IMR-90 (cell line): ENCODE measurements at places on chromosomes 7 and 10.

DNA sequence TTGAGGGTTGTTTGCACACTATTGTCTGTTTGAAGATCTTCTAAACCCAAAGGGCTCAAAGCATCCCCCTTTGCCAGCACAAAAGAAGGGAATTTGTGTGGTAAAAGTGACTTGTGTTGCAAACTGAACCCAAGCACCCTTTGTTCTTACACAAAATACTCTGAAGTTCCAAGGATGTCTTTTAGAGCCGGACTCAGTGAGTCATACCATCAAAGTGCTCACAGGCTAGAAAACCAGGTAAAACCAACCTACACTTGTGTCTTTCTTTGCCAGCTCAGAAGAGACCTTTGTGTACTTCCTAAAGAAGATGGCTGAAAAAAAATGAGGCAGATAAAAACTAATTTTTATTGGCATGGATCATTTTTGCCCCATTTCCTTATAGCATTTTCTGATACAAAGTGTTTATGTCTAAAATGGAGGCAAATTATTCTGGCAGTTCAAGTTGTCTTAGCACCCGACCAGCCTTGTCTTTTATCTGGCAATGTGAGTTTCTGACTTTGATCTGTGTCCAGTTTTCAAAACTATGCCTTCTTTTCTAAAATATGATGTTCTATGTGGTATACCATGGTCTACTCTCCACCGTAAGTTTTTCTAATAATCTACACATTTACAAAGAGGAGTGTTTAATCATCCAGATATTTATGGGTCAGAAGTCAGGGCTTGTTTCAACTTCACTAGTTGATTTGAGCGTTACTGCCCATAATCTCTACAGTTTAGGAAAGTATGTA is 128.4 kb upstream of the FZD1 start:
- DNase-seq = no peak

- no peak for DNase-seq
Measured at GRCh38 chr10:22293747-22294404, 22.3 kb upstream of the COMMD3 start.

DNA sequence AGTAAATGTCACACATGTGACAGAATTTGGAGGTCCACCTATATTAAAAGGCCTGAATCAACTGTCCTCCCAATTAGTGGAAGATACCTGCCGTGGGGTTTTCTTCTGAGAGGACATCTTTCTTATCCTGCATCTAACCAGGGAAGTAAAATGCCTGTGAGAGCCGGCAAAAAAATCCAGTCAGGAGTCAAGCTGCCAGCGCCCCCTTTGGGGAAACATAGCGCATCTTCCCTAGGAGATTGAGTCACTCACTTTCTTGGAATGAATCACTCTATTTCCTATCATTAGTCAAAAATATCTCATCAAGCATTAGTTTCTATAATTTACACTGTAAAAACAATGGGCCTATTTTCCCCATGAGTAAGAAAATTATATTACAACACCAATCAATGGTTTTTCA is 66.4 kb upstream of the ANK3 start:
- DNase-seq = peak; percentile 27

GRCh38 chr7:94710256-94710655 is 54.3 kb upstream of the SGCE start:
- peak; percentile 31 for DNase-seq

DNA sequence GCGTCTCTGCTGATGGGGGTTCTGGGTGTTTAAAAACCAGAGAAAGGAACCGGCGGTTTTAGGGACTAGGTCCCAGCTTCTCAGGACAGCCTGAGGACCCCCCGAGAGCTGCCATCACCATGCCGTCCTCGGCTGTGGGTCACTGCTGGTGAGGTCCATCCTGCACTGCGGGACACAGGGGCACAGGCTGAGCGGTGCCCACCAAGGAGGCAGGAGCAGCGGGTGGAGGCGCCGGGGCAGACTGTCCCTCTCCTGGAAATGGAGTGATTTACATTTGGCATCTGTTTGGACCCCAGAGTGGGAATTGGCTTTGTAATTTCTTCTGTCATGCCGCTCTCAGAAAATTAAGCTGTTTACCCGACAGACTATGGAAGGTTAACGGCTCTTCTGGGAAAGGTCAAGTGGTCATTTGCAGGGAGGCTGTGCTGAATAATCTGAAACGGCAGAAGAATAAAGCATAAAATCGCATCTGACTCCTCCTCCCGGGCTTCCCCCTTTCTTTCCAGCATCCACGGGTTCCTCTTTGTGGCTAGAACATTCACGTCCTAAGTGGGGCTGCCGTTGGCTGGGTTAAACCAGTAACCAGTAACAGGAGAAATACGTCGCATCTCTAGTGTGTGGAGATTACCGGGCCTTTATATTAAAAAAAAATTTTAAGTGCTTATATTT is 31.7 kb downstream of the LHPP start:
- no peak for DNase-seq

DNA sequence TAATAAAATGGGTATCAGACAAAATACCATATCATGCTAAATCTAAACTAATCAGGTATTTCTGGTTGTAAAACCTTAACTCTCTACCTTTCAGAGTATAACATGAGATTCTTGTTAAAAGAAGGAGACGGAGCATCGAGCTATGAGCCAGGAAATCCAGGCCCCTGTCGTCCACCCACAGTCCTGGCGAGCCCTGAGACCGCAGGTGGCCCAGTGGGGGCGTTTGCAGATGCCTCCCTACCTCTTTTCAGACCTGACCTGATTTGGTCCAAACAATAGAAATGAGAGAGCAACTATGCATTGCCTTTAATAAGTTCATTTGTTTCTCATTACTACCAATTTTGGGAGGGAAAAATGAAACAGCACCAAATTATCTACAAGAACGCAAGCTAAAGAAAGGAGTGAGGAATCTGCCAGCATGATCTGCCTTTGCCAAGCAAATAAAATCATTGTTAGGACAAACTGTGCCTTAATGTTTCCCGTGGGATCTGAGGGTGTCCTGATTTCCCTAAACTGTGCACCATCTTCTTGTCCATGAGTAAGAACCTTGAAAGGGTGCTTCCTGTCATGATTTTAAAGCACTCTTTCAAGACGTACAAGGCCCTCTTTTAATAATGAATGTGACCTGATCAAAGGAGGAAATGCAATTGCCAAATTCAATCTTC is 166.7 kb downstream of the TCERG1L start:
- no peak for DNase-seq

- no peak for DNase-seq
Measured at GRCh38 chr10:79045566-79046175, 23.1 kb upstream of the ZMIZ1 start.

GRCh38 chr7:123754271-123754871 is 5.6 kb upstream of the WASL start:
- no peak for DNase-seq
